ENCODE measurements at places on chromosomes 1 and 21.

DNA sequence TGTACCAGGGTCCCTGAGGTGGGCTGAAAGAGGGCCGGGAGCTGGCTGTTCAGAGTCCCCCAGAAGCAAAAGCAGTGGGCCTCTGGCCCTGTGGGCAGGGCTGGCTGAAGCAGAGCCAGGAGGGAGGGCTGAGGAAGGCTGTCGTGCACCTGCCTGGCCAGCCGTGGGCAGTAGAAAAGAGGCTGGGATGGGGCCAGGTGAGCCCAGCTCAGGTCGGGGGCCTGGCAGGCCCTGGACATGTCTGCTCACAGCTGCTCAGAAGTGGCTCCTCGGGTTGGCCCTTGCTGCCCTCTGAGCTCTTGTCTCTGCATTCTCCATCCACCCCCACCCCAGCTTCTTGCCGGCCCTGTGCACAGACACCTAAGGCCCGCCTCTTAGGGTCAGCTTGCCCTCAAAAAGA is 60.0 kb downstream of the TCP10L start:
- DNase-seq: no peak

GRCh38 chr1:36076979-36077573 is 6.8 kb upstream of the TEKT2 start:
- DNase-seq: no peak

DNA sequence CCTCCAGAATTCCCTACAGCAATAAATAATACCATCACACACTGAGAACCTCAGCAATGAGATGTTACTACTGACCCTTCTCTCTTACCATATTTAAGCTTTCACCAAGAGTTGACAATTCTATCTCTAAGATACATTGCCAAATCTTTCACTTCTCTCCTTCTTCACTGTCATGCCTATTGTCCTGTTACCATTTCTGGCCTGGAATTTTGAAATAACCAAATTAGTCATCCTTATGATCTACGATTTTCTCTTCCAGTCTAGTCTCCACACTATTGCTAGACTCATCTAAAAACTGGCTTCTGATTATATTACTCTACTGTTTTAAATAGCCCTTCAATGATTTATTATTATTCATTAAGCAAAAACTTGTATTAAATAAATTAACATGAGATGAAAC is 656.1 kb upstream of the ADGRL4 start:
- DNase-seq: no peak

GRCh38 chr1:14020006-14020405 is 320.0 kb downstream of the PRDM2 start:
- DNase-seq: no peak

DNA sequence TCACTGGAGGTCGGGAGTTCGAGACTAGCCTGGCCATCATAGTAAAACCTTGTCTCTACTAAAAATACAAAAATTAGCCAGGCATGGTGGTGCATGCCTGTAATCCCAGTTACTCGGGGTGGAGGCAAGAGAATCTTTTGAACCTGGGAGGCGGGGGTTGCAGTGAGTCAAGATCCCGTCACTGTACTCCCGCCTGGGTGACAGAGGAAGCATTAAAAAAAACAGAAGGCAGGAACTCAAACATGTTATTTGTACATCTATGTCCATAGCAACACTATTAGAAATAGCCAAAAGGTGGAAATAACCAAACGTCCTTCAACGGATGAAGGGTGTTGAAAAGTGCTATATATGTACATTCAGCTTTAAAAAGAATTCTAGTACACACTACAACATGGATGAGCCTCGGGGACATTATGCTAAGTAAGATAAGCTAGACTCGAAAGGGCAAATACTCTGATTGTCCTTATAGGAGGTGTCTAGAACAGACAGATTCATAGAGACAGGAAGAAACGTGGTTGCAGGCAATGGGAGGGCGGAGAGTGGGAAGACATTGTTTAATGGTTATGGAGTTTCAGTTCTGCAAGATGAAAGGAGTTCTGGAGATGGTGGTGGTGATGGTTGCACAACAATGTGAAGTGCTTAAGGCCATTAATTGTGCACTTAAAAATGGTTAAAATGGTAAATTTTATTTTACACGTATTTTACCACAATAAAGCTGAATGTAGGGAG is 19.2 kb downstream of the NLRP3 start:
- no peak for DNase-seq

DNA sequence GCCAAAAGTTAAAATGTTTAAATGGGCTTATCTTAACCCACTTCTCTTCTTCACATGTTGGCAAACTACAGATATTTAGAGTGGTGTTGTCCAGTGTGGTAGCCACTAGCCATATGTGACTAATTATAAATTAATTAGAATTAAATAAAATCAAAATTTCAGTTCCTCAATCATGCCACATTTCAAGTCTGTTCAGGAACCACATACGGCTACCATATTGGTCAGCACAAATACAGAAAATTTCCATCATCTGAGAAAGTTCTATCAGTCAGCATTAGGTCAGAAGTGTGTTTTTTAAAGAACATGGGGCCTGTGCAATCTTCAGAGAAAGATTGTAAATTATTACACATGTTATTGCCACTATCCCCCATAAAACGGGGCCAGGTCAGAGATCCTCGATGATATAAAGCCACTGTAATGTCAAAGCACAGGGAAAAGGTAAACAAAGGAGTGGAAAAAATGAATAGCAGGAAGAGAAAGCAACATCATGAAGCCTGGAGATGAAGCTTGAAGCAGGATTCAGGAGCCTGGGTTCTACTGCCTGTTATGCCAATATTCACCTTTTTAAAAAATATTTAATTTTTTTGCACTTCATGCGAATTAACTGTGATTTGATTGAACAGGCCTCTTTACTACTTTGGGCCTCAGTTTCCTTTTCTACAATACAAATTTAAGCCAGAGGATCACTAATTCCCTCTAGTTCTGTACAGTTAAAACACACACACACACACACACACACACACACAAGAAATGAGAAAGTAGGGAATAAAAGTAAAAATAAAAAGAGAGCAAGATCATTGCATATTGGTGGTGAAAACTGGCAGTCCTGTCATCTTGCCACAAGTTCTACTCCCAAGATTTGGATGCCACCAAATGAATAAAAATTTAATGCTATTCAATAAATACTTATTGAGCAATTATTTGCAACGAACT is 2.3 kb downstream of the RSBN1 start:
- no peak for DNase-seq

DNA sequence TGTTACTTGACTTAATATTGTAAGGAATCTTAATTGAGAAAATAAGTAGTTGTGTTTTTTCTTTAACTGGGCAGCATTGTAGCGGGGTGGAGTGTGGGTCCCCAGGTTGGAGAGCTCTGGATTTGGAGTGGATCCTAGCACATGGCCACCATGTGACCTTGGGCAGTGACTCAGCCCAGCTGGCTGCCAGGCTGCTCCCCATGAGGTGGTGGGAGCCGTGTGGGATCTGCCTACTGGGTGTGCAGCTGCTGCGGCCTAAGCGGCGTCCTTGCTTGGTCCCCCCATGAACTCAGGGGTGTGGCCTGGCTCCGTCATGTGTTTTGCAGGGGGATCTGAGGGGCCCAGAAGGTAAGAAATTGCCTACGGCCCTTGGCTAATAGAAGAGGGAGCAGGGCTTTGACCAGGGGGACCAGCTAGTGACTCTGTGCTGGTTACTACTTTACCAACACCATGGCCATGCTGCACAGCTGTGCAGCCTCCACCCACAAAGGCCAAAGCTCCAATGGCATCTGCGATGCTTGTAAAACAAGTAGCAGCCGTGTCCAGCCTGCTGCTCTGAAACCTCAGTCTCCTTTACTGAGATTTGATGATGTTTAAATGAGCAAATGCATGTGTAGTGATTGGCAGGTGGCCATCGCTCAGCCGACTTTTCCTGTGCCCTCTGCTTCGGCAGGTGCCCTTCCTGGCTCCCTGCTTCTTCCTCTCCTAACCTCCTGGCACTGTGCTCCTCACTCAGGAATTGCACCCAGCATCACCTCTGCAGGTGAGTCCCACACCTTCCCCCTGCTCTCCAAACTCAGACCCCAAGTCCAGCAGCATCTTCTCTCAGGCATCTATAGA is 68.3 kb downstream of the ADARB1 start:
- no peak for DNase-seq

DNA sequence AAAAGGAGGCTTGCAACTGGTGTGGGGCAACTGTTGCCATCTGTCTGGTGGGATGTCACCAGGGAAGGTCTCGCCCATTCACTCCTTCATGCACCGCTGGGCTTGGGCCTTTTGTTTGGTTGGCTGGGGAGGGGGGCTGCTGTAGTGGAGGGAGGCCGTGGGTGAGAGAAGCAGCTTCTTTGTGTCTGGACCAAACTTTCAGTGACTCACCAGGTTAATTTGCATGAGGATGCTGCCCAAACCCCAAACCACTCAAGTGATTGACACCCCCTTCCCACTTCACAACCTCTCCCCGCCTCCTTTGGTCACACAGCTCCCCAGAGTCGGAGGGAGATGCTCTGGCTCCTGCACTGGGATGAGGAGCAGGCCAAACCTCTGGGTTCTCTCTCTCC is 19.7 kb downstream of the BTG2 start:
- peak; percentile 83 for DNase-seq

- DNase-seq: no peak
These were observed 23.1 kb downstream of the KIAA0040 start for GRCh38 chr1:175169286-175170018.

DNA sequence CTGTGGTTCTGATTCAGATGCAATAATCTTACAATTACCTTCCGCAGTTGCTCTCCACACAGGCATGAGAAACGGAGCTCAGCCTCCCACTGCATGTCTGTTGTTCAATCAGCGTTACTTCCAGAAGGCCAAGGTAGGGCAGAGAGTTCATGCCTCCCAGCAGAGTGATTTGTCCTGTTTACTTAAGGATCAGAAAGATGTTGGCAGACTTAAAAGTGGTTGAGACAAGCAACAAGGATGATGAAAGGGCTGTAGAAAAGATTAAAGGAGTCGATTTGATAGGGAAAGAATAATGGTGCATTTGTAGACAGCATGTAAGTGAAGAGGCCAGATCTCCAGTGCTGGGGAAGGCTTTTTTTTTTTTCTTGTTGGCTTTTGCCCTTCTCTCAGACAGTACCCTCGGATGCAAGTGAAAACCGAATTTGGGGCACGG is 26.6 kb downstream of the ARMH1 start:
- no peak for DNase-seq

DNA sequence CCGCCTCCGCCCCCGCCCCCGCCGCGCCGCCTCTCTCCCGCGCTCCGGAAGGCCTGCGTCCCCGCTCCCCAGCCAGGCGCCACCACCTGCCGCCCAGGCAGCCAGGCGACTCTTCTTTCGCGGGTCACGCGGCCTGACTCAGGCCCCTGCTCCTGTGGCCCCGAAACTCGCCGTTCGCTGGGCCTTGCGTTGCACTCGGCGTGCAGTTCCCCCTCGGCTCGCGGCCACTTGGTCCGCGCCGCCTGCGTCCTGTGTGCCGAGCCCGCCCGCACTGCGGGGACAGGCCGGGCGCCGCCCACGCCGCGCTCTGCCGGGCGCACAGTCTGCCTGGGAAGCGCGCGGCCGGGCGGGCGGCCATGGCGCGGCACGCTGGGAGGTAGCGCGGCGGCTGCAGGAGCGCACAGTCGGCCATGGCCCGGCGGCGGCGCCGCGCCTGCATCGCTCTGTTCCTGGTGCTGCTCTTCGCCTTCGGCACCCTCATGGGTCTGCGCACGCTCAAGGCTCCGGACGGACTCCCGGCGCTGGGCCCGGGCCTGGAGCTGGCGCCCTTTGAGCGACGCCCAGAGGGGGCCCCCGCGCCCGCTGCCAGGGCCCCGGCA is at the start of gene MANEAL:
TSS of gene MANEAL (plus strand) at position 75 of the 599 bp plus-strand sequence. CDS start at position 411, 336 bp downstream.
- DNase-seq: peak; percentile 88

DNA sequence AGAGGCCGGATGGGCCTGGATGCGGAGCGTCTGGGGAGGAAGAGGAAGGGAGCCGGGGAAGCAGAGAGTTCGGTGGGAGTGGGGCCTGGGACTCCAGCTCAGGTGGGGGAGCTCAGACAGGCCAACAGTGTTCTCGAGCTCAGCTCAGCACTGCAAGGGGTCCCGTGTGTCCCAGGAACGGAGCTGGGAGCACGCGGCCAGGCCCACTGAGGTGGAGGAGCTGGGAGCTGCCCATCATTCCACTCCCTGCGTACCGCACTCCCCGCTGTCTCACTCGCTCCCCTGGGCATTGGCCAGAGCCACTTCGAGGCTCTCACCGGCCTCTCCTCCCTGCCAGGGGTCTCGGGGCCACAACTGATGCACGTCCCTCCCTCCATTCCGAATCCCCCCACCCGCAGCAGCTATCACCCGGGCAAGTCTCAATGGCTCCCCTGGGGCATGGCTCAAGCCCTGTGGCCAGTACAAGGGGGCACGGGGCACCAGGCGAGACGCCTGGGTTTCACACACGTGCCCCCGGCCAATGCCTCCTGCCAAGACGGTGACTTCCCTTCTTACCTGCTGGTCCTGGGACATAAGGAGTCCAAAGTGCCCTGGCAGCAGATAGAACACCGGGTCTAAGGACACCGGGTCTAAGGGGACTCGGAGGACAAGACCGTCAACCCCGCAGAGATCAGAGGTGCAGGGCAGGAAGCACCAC is 30.3 kb upstream of the COL6A2 start:
- DNase-seq: no peak

GRCh38 chr1:176785056-176785455 is 322.1 kb downstream of the PAPPA2 start:
- DNase-seq: no peak
